ENCODE measurements at places on chromosomes 1 and 21. TPM values are rescaled to one million over a fixed set of nuclear protein-coding genes. Genes with fewer than 3 reads are reported as not detected.

Gene FCAMR
- total RNA-seq = not detected

Gene CFHR5
- total RNA-seq = not detected

Gene CFAP141
- total RNA-seq = not detected

Gene PTPRC
- 4.5 TPM for total RNA-seq

Gene VANGL2
- total RNA-seq = 12.5 TPM

Gene SEMA4A
- total RNA-seq = 13.6 TPM

Gene SOAT1
- total RNA-seq = 19.8 TPM

Gene S100A2
- total RNA-seq = not detected

Gene NDUFS5
- total RNA-seq = 268 TPM
